ENCODE measurements at places on chromosomes 12 and 14.

- no peak for DNase-seq
Observed at GRCh38 chr14:21399311-21399870, 15.6 kb upstream of the SUPT16H start.

- no peak for DNase-seq
Observed at GRCh38 chr12:88383405-88383804, 196.9 kb downstream of the KITLG start.

DNA sequence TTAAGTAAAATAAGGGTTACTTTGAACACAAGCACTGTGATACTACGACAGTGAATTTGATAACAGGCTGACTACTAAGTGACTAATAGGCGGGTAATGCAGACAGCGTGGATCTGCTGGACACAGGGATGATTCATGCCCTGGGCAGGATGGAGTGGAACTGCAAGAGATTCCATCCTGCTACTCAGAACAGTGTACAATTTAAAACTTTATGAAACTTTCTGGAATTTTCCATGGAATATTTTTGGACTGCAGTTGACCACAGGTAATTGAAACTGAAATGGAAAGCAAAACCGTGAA lies 46.0 kb downstream of the YEATS4 start:
- DNase-seq: no peak

DNA sequence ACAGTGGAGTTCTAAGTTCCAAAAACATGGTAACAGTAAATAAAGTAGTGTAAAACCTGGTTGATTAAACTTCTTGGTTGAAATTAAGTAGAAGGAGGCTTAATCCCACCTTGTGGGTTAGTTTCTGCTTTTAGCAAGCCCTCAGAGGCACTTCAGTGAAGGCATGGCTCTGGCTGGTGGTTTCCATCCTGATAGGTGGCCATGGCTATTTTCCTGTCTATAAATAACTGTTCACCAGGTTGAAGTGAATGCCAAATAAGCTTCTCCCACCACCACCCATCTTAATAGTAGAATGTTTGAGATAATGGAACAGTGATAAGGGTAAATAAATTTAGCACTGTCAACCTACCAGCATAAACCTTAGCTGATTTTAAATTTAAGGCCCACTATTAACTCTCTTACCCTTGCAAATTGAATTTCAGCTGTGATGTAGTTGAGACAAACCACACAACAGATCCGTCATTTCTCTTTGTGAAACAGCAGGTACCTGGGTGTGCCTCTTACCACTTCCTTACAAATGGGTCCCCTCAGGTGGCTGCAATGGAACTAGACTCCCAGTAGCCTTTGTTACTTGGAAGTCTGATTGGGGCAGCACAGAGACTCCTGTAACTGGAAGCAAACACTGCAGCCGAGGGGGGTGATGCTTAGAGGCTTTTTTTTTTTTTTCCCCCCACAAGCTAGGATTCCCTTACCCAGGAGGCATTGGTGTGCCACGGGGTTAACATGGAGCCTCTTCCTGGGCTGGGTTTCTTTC lies 41.4 kb downstream of the DAAM1 start:
- DNase-seq: no peak

DNA sequence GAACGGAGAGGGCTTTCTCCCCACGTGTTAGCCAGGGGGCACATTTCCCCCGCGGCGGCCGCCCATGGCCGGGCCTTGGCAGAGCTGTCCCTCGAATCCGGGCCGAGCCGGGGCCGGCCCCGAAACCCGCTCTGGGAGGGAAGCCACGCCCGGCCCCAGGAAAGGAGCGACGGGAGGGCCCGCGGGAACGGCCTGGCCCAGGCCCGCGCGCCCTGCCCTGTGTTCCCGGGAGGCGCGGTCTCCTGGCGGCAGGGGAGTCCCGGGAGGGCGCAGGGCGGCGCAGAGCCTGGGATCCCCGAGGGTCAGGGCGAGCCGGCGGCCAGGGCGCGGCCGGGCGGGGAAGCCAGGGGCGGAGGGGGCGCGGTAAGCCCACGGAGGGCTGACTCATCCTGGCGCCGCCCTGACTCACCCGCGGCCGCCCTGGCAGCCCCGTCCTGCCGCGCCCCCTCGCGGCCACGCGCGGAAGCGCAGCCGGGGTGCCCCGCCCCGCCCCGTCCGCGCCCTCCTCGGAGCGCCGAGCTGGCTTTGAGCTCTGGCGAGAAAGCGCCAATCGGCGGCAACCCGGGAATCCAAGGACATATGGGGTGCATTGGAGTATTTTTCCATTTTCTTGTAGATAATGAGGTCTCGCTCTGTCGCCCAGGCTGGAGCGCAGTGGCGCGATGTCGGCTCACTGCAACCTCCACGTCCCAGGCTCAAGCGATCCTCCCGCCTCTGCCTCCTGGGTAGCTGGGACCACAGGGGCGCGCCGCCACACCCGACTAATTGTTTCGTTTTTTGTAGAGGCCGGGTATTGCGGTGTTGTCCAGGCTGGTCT lies 31.8 kb upstream of the PLEKHG6 start:
- DNase-seq: peak; percentile 90

Data from inflammatory macrophage (primary cell).